GM06990 (cell line): ENCODE measurements at places on chromosomes 16 and 17.

DNA sequence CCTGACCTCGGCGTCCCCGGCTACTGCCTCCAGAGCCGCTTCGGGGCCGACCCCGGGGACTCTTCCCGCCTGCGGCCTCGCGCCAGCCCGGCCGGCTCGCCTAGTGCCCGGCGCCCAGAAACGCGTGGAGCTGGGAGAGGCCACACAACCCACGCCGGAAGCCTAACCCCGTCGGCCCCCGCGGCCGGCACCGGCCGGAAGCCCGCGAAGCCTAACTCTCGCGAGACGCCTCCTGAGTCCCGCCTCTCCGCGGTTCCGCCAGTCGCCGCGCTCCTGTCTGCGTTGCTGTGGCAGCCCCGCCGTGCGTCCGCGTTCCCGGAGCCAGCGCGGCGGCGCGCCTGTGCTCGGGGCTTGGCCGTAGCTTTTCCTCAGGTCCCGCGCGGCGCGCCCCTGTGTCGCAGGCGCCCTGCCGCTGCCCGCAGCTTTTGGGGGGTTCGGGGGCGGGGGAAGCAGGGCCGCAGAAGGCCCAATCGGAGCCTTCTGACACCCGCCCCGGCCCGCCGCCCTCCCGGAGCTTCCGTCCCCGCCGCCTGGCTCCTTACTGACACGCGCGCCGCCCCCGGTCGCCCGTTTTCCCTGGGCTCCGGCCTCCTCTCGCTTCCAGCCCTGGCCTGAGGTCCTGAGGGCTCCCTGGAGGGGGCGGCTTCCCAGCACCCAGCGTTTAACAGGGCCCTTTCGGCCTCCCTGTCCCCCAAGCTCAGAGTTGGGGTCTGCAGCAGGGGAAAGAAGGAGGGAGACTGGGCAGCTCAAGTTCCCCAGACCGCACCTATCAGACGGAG is 21.7 kb downstream of the NPTX1 start:
- peak; percentile 100 for DNase-seq

GRCh38 chr16:84559311-84559932 is 55.0 kb upstream of the MEAK7 start:
- DNase-seq, result no peak

DNA sequence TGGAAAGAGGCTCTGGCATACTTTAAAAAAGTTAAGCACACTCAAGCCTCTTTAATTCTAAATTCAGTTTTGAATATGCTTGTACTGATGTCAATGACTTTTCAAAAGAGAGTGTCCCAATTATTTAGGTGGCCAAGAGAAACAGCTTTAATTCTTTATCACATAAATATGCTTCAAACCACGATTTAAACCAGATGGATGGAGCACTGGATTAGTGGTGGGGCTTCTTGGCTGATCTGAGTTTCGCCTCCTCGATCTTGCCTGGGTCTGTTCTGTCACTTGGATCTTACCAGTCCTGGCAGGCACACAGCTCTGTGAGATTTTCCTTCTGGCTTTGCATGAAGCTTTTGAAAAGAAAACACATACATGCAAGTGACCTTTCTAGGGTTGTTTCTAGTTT is 467.8 kb downstream of the MAF start:
- no peak for DNase-seq

DNA sequence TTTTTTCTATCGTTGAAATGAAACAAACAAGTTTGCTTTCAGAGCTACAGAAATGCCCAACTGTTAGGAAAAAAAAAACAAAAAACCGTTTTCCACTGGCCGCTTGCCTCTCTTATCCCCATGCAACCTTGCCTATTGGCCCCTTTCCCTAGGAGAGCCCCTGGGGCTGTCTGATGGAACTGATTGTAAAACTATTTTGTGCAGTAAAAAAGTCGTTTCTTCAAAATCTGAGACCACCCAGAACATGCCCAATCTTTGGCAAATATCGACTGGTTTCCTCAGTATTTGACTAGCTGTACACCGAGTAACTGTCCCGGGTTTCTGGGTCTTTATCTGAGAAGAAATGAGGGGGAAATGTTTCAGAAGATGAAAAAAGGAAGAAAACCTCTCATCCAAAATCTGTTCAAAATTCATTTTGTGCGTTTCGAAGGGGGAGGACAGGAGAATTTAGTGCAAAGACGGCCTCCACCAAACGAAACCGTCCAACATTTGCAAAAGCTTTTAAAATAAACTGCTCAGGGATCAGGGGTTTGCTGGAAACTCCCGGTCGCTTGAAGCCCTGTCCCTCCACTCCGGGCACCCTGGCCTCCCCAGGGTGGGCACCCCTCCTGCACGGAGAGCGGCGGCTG is 1.1 kb upstream of the GNAO1 start:
- DNase-seq, result no peak

GRCh38 chr16:405548-406506 is 4.1 kb downstream of the DECR2 start:
- DNase-seq, result no peak

DNA sequence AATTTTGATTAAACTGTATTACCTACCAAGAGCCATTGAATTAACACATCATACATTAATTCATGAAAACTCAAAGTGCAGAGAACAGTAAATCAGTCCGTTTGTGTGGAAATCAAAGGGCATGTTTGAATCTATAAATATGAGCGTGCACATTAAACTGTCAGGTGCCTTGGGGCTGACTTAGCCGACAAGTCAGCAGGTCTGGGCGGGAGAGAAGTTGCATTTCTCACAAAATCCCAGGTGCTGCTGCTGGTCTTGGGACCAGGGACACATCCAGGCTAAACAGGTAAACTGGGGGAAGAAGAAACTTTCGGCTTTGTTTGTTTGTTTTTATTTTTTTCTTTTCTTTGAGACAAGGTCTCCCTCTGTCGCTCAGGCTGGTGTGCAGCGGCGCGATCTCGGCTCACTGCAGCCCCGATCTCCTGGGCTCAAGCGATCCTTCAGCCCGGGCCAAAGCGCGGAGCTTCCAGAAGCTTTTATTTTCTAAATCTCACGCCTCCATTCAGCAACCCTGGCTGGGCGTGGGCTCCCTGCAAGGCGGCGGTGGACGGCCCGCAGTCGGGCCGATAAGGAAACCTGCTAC is 213.9 kb downstream of the MRTFB start:
- DNase-seq, result peak; percentile 58

- DNase-seq, result no peak
These were observed 7.9 kb downstream of the KCTD5 start for GRCh38 chr16:2689968-2690801.

GRCh38 chr16:12546918-12547607 is 256.6 kb downstream of the CPPED1 start:
- DNase-seq, result peak; percentile 81

- no peak for DNase-seq
These were observed 3.4 kb upstream of the OSGIN1 start for GRCh38 chr16:83949724-83950001.

GRCh38 chr16:30820952-30821421 is 34.0 kb upstream of the ZNF629 start:
- DNase-seq, result no peak
